ENCODE measurements at places on chromosomes 6 and 20.

- DNase-seq = no peak
Measured at GRCh38 chr20:59163631-59164530, at the start of gene ZNF831. TSS of gene ZNF831 (plus strand) at chr20:59163821. CDS start at chr20:59191020, 27,199 bp downstream.

DNA sequence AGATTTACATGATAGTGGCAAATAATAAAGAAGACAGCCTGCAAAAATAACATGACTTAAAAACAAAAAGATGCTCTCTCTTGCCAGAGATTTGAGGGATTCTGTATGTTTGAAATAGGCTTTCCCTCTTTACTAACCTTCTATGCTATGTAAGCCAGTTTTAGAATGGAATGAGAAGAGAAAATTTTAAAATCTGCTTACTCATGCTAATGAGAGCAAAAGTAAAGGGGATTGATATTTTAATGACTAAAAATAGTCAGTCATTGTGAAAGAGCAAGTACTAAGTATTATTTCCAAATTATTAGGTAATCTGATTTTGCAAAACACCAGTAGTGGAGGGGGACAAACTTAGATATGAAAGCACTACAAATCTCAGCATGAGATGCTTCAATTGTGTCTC, 563.3 kb upstream of the ADGRB3 start:
- no peak for DNase-seq

DNA sequence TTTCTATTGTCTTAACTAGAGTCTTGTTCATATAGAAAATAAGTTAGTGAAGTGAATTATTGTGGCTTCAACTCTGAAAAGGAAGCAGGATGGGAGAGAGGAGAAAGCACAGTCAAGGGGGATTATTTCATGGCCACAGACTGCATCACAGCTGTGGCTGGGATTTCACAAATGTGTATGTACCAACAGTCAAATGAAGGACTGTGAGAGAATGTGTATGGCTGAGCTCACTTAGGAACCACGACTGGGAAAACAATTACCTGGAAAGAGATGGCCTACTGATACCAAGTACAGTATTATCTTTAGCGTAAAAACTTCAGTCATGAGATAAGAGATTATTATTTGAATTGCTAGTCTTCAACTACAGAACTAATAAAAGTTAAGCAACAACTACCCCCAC, 54.9 kb downstream of the SESN1 start:
- DNase-seq = no peak

GRCh38 chr6:15420959-15421438, 175.1 kb downstream of the JARID2 start:
- DNase-seq = no peak

DNA sequence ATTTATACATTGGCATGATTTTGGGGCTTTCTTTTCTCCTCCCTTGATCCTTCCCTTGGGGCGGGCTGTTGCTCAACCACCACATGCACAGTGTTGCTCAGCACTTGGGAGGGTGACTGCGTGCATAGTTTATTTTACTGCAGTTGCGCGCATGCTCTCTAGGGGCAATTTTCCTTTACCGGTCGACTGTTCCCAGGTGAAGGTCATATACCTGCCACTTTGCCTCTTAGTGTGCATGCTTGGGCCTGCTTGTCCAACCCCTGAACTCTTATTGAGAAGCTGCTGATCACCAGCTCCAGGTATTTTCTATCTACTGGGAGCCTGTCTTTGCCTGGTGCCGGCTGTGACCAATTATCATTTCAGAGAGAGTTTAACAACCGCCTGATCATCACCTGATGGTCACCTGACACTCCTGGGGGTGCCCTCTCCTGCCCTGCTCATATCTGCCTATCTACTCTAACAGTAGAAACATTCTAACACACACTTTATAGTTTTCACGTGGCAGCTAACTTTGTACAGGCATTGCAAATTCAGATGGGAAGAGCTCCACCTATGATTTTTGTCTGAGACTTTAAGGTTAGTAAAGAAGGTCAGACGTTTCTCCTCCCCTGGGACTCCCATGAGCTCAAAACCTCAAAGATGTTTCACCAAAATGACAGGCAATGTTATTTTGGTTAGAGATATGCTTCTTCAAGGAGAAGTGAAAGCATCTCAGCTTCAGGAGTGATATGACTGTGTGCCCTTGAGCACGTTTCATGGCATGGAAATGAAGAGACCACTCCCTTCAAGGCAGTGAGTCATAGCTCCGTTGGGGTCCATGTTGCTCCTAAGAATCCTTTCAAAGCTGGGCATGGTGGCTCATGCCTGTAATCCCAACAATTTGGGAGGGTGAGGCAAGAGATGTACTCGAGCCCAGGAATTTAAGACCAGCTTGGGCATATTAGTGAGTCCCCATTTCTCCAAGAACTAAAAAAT, 227.5 kb upstream of the MYLIP start:
- DNase-seq = no peak

DNA sequence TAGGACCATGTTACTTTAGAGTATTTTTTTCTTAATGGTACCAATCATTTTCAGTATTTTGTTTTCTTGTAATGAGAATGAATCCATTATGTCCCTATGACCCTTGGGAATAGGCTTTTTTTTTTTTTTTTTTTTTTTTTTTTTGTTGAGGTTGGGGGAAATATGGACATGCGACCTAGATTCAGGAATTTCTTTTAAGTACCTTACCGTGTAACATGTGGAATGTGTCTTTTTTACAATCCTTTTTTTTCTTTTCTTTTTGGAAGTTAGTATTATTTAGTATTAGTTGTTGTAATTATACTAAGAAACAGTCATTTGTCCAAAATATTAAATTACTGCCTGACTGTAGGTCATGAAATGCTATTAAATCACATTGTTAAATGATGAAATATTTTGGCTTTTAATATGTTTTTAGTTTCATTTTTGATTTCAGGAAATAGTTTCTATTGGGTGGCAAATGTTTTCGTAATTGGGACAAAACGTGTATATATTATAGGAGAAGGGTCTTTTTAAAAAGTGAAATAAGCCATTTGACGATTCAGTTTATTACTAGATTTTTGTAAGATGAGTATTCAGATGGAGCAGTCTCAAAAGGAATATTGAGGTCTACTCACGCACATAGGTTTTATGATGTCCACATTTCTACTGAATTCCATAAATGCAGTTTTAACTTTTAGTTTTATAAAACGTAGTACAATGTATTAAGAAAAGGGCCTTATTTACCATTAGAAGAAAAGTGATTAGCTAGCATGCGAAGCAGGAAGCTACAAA, 4.9 kb downstream of the ARID1B start:
- DNase-seq = peak; percentile 32

GRCh38 chr6:126919947-126920346, 198.5 kb upstream of the RSPO3 start:
- DNase-seq = no peak

DNA sequence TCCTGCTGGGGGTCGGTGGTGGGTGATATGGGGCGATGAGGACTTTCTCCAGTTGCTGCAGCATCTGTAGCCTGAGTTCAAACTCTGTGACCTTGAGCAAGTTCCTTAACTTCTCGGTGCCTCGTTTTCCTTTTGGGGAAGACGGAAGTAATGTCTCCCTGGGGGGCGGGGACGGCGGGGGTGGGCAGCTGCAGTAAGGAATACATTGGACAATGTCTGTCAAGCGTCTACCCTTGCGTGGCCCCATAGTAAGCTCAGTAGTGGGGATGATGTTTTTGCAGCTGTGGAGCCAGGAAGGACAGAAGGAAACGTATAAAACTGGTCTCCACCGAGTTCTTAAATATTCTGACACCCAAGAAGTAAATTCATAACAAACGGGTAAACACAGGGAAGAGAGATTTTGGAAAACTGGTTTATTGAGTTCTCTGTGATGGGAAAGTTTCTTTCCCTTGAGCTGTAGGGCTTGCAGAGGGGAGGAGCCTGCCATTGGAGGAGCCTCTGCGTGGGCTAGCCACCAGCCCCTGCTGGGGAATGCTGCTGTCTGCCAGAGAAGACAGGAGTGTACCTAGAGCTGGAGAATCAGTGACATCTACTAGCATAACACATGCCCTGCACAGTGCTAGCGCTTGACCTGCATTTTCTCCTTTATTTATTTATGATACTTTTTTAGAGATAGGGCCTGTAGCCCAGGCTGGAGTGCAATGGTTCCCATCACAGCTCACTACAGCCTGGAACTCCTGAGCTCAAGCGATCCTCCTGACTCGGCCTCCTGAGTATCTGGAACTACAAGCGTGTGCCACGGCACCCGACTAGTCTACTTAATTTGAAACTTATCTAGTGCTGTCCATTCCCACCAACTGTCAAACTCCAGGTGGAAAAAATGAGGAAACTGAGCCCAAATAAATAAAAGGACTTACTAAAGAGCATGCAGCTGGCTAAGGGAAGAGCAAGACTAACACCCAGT, 1.2 kb upstream of the ACSS1 start:
- no peak for DNase-seq

DNA sequence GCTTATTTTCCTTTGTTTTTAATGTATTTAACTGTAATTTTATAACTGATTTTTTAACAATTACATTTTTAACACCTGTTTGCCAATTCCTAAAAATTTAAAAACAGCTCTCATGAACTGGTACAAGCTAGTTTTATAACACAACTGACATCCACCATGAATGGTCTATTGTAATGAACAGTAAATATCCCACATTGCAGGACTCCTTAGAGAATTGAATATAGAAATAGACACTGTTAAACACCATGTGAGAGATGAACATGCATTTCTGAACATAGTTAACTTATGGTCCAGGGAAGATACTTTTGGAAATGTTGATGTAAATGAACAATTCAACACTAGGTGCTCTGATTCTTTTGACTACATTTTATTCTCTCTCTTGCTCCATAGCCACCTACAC, 195.1 kb upstream of the GMDS start:
- DNase-seq = no peak

GRCh38 chr6:165634101-165634880, 28.8 kb downstream of the PDE10A start:
- no peak for DNase-seq

DNA sequence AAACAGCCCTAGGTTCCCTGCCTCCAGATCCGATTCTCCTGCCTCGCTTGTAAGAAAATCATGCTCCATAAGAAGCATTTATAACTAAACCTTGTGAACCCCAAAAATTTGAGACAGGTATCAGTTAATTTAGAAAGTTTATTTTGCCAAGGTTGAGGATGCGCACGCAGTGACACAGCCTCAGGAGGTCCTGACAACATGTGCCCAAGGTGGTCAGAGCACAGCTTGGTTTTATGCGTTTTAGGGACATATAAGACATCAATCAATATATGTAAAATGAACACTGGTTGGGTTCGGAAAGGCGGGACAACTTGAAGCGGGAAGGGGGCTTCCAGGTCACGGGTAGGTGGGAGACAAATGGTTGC, 2.1 kb downstream of the ACOT13 start:
- DNase-seq = no peak

DNA sequence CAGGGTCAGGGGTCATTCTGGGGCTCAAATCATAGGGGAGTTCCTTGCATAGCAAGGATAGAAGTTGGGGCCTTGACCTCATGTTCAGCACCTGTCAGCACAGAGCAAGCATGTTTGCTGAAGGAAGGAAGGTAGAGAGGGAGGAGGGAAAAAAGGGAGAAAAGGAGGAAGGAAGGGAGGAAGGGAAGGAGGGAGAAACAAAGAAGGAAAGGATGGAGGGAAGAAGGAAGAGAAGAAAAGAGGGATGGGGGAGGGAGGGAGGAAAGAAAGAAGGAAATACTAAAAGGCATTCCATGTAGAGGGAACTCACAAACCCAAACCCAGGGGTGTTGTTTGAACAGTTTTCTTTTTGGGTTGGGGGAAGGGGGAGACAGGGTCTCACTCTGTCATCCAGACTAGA, 80.1 kb downstream of the DLGAP4 start:
- DNase-seq = no peak

GRCh38 chr6:35363293-35363750, 21.0 kb downstream of the PPARD start:
- no peak for DNase-seq

DNA sequence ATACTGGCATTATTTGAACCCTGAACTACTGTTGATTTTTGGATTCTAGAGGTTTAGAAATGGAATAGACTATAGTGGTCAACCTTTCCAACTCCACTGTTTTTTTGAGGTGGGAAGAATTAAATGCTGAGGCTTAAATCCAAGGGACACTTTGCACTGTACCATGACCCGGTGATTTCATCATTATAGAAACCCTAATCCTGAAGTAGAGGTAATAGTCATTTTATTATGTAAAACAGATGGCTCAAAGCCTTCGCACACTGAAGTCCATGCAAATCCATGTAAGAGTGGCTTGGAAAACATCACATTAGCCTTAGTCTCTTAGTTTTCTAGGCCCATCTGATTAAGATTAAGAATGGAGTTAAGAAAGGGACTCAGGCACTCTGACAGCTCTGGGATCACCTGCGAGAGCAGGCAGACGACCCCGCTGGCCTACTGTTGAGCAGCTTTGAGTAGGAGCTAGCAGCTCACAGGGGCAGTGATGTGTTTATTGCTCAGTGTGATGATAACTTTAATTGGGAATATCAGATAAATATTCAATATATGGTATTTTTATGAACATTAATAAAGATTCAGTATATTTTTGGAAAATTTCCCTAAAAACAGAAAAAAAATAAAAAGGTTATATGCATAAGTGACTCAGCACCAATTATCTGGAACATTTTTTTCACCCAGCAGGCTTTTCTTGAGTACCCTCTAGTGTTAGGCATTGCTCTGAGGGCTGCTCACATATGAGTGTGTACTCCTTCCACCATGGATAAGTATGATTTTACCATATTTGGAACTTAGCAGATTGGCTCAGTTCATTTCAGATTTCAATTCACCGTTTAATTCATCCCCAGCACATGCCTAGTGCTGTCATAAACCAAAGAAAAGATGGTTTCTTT, 13.4 kb downstream of the SLX4IP start:
- DNase-seq = no peak

- no peak for DNase-seq
Measured at GRCh38 chr6:107741191-107741680, 82.9 kb downstream of the SCML4 start.

- no peak for DNase-seq
Measured at GRCh38 chr6:7728855-7729590, 3.1 kb downstream of the BMP6 start.

DNA sequence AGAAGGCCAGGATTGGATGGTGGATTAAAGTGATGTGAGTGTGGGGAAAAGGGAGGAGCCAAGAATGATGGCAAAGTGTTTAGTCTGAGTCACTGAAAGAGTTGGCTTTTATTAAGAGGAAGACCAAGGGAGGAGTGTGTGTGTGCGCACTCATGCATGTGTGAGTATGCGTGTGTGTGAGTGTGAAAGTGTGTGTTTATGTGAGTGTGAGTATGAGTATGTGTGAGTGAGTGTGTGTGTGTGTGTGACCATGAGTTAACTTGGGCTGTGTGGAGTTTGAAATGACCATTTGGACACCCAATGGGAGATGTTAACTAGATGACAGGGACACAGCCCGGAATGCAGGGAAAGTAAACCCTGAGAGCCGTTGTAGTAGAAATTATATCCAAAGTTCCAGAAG, 57.6 kb upstream of the EYA2 start:
- no peak for DNase-seq

DNA sequence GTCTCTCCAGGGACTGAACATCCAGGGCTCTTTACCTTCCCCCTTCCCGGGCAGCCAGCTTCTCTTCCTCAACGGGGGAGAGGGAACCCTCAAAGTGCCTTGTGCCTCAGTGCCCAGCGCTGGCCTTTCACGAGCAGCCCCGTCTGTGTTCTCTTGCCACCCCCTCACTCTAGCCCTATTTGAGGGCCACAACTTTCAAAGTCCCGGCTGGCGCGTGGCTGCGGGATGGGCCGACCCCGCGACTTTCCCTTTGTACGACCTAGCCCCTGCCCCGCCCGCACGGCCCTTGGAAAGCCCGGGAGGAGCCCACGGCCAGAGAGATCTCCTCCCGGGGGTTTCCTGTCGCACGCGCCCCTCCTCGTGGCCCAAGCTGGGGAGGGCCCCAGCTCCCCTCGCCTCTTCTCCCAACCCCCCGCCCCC, 559 bp downstream of the SCRT2 start:
- DNase-seq = no peak

GRCh38 chr6:14817074-14817473, 428.8 kb upstream of the JARID2 start:
- DNase-seq = no peak

GRCh38 chr6:36754582-36755434, 57.2 kb downstream of the RAB44 start:
- no peak for DNase-seq
